ENCODE measurements at places on chromosomes 3 and 15. TPM values are rescaled to one million over a fixed set of nuclear protein-coding genes. Genes with fewer than 3 reads are reported as not detected.
A peak's percentile ranks its signal among the peaks of the same experiment; 100 is the strongest.

DNA sequence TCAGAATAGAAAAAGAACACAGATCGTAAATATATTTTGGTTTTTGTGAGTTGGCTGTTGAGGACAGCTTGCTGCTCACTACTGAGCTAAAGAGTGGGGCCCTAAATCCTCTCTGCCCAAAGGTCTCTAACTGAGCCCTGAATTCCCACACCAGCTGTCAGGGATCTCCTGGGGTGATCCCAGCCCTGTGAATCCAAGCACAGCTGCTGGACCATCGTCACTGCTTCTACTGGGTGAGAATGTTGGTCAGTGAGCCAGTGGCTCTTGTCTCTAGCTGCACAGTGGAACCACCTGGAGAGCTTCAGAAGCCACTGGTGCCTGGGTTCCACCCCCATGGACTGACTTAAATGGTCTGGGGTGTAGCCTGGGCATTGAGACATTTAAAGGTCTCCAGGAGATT, 90.5 kb upstream of the IL12A start:
- no peaks in the 10 kb centered on the region for H3K27me3 ChIP-seq
- peaks cover 12% of the 10 kb centered on the region for H3K4me1 ChIP-seq
- H3K4me3 ChIP-seq = no peak overlapping the region
- no peaks in the 10 kb centered on the region for H3K36me3 ChIP-seq

DNA sequence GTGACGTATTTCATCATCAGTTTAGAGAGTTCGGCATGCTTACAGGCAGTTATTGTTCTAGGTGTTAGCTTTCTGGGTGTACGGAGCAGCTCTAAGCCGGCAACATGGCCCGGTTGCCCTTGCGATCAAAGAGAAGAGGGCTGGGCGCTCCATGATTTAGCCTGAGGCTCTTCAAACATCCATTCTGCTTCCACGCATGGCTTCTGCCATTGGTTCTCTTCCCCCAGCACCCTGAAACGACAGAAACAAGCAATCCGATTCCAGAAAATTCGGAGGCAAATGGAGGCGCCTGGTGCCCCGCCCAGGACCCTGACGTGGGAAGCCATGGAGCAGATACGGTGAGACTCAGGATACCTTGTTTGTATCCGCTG, 574 bp downstream of the NGRN start:
- peak overlapping the region; percentile 79 for H3K4me3 ChIP-seq
- peak; percentile 81 for DNase-seq
- H3K4me1 ChIP-seq = peaks cover 42% of the 10 kb centered on the region
- peaks cover 26% of the 10 kb centered on the region for H3K36me3 ChIP-seq

GRCh38 chr15:100862162-100862561, 17.5 kb upstream of the ALDH1A3 start:
- H3K36me3 ChIP-seq = no peaks in the 10 kb centered on the region
- H3K4me1 ChIP-seq = no peaks in the 10 kb centered on the region
- H3K27ac ChIP-seq = no peak overlapping the region
- no peaks in the 10 kb centered on the region for H3K27me3 ChIP-seq
- no peak overlapping the region for H3K4me3 ChIP-seq

DNA sequence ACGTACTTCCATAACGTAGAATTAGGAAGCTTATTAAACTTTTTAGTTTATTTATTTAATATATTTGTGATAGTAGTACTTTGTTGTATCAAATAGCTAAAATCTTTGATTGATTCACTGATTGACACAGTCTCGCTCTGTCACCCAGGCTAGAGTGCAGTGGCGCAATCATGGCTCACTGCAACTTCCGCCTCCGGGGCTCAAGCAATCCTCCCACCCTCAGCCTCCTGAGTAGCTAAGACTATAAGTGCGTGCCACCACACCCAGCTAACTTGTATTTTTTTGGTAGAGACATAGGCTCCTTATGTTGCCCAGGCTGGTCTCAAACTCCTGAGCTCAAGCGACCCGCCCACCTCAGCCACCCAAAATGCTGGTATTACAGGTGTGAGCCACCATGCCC, 5.7 kb downstream of the APH1B start:
- no peak for DNase-seq
- no peaks in the 10 kb centered on the region for H3K27me3 ChIP-seq
- no peak overlapping the region for H3K27ac ChIP-seq

DNA sequence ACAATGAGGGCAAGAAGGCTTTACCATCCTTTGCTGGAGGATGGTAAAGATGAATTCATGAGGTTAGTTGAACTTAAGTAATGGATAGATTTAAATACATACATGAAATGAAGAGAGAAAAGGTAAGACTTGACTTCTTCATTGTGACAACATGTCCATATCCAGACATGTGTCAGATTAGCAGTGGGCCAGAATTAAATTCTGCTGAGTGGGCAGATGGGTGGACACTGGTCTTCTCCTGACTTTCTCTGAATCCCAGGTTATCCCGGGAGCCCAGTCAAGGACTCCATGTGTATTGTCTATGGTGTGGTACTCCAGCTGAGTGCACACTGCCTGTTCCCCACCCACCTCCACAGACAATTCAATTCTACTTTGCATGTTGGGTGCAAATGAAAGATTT, 603.1 kb downstream of the NLGN1 start:
- no peaks in the 10 kb centered on the region for H3K36me3 ChIP-seq
- no peaks in the 10 kb centered on the region for H3K27me3 ChIP-seq
- H3K4me3 ChIP-seq = no peak overlapping the region
- H3K27ac ChIP-seq = no peak overlapping the region

- H3K4me1 ChIP-seq = no peaks in the 10 kb centered on the region
- no peaks in the 10 kb centered on the region for H3K36me3 ChIP-seq
- no peaks in the 10 kb centered on the region for H3K27me3 ChIP-seq
- no peak for DNase-seq
Observed at GRCh38 chr3:99755831-99756230, 61.8 kb upstream of the CMSS1 start.

DNA sequence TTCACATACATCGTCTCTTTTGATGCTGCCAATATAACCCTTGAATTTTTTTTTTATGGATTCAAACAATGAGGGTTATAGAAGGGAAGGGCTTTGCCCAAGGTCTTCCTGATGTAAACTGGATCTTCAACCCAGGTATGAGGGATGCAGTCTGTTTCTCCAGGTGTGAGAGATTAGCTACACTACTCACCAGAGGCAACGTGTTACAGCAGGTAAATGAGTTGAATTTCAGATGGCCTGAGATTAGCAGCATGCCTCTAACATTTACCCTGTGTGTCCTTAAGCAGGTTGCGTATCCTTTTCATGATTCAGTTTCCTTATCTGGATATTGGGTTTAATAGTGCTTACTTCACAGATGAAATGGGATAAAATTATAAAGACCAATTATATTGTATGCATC, 1.9 kb downstream of the RTP4 start:
- no peak overlapping the region for H3K27ac ChIP-seq
- peaks cover 13% of the 10 kb centered on the region for H3K4me1 ChIP-seq
- DNase-seq = no peak
- no peaks in the 10 kb centered on the region for H3K36me3 ChIP-seq
- no peak overlapping the region for H3K4me3 ChIP-seq
- H3K27me3 ChIP-seq = no peaks in the 10 kb centered on the region

DNA sequence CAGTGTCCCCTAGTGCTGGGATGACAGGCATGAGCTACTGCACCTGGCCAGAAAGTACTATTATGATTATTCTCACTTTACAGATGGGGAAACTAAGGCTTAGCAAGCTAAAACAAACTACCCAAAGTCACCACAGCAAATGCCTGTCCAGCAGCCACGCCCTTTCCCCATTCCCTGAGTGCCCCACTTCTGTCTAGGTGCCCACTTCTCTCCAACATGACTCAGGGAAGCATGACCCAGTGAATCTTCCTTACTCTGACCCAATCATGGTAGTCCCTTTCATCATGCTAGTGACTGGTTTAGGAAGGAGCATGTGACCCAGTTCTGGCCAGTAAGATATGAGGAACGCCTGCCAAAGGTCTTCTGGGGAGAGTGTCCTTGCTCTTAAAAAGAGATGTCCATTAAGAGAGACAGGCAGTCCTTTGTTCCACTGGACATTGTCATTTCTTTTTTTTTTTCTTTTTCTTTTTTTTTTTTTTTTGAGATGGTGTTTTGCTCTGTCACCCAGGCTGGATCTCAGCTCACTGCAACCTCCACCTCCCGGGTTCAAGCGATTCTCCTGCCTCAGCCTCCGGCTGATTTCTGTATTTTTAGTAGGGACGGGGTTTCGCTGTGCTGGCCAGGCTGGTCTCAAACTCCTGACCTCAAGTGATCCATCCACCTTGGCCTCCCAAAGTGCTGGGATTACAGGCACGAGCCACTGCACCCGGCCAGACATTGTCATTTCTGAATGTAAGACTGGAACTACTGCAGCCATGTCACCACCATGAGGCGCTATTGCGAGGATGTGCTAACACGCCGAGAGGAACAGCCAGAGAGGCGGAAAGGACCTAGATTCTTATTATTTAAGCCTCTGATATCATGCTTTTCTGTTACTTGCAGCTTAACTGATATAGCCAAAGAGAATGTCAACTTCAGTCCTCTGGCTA, 19.8 kb downstream of the MEGF11 start:
- no peak overlapping the region for H3K27ac ChIP-seq
- H3K4me3 ChIP-seq = no peak overlapping the region
- DNase-seq = peak; percentile 72

DNA sequence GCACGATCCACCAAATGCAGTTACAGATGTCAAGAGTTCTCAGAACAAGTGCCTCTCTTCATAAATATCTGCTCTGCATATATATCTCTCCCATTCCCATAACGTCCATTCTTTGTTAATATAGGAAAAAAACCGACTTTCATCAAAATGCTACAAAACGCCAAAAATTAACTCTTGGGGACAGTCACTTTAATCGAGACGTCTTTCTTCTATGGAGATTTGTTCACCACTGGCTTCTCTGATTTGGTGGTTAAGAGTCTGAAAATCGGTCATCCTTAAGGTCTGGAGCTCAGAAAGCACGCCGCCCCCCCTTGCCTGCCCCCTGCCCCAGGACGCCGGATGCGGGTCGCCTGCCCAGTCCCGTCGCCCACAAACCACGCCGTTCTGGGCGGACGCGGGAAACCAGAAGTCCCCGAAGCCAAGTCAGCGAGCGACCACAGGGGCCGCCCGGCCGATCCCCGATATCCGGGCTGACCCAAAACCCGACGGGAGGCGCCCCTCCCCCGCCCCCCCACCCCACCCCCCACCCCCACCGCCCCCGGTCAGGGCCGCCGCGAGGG, 252.7 kb downstream of the TJP1 start:
- no peak for DNase-seq
- no peaks in the 10 kb centered on the region for H3K36me3 ChIP-seq
- no peaks in the 10 kb centered on the region for H3K4me1 ChIP-seq

- H3K4me1 ChIP-seq = peaks cover 21% of the 10 kb centered on the region
- no peak for DNase-seq
- no peak overlapping the region for H3K27ac ChIP-seq
- H3K27me3 ChIP-seq = no peaks in the 10 kb centered on the region
- H3K36me3 ChIP-seq = no peaks in the 10 kb centered on the region
Observed at GRCh38 chr3:56802378-56802745, 613 bp upstream of the ARHGEF3 start.

DNA sequence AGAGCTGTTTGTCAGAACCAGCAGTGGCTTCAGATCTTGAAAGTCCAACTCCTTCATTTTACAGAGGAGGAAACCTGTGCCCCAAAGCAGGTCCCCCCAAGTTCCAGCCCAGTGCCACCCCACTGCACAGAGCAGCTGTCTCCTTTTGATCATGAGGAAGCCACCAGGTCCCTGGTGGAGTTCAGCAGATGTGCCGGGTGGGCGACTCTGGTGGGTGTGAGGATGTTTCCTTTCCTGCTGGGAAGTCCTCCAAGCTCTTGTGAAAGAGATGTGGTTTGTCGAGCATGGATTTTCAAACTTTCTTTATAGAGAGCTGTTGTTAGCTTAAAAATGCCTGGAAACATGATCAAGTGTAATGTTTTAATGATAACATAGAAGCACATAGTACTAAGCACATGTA, 52.0 kb downstream of the SMAD3 start:
- H3K4me3 ChIP-seq = no peak overlapping the region
- H3K27me3 ChIP-seq = no peaks in the 10 kb centered on the region
- H3K4me1 ChIP-seq = peaks cover 23% of the 10 kb centered on the region
- no peak overlapping the region for H3K27ac ChIP-seq

GRCh38 chr3:66609660-66610561, 109.1 kb upstream of the LRIG1 start:
- no peaks in the 10 kb centered on the region for H3K27me3 ChIP-seq
- peaks cover 14% of the 10 kb centered on the region for H3K4me1 ChIP-seq
- no peak overlapping the region for H3K27ac ChIP-seq
- H3K4me3 ChIP-seq = no peak overlapping the region

DNA sequence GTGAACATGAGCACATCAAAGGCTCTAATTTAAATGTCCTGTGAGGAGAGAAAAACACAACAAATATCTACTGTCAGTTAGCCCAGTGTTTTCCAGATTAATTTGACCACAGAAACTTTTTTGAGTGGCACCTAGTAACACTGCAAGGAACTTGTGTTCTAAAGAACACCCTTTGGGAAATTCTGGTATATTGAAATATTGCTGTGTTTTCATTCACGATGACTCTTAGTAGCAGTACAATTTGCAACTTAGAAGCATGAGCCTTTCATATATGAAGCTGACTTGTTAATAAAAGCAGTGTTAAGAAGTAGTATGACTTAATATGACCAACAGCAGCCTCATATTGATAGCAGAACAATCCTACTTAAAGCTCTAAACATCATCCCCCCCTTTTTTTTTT, 32.0 kb downstream of the B3GALNT1 start:
- DNase-seq = no peak
- no peak overlapping the region for H3K4me3 ChIP-seq
- no peaks in the 10 kb centered on the region for H3K27me3 ChIP-seq
- H3K36me3 ChIP-seq = no peaks in the 10 kb centered on the region

IMPG2 gene
- 0.32 TPM for total RNA-seq

OSTN gene
- total RNA-seq = not detected

All from Karpas-422 (cell line).